ENCODE measurements at places on chromosomes 12 and 14.

- DNase-seq: no peak
These were observed 33.0 kb downstream of the ABCC9 start for GRCh38 chr12:21907948-21908837.

DNA sequence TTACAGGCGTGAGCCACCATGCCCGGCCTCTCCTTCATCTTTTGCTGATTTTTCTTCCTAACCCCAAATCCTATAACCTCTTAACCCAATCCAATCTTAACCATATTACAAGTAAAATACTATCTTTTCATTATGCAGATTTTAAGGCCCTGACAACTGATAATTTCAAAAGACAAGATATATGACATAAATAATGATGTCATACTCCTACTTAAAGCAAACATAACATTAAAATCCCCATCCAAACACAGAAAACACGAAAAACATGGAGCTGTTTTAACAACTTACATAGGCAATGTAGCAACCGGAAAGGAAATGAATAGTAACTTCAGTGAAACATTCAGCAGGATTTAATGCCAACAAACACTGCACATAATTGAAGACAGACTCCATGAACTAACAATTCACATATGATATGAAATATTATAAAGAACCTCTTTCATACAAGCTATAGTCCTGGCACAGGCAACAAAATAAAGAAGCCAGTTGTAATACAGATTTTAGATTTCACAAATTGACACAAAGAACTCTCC lies 21.5 kb downstream of the USP44 start:
- DNase-seq: no peak

GRCh38 chr12:1843641-1844005 lies 23.3 kb downstream of the LRTM2 start:
- DNase-seq: no peak

DNA sequence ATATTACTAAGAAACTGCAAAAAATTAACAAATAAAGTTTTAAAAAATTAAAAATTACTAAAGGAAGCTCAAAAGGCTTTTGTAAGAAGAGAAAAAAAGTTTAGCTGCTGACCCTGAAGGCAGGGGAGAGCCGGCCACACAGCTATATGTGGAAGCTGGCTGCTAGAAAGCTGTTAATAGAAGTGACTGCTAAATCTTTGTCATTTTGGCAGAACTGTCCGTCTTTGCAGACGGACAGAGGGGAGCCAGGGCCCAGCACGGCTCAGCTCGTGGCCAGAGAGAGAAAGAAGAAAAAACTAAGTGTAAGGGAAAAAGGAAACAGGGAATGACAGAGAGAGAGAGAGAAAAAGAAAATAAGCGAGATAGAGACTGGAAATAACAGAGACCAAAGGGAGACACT lies 27.9 kb downstream of the PRMT8 start:
- no peak for DNase-seq

GRCh38 chr14:100608064-100608463 lies 20.8 kb upstream of the BEGAIN start:
- DNase-seq: no peak

GRCh38 chr12:69658203-69658602 lies 40.9 kb downstream of the BEST3 start:
- no peak for DNase-seq

- no peak for DNase-seq
These were observed 8.2 kb upstream of the FOXG1 start for GRCh38 chr14:28758253-28758884.

GRCh38 chr12:130746546-130746945 lies 30.4 kb upstream of the RIMBP2 start:
- no peak for DNase-seq

- no peak for DNase-seq
These were observed 17.4 kb downstream of the BICDL1 start for GRCh38 chr12:120006258-120006975.

GRCh38 chr14:58283730-58284129 lies 14.6 kb upstream of the ARID4A start:
- DNase-seq: no peak

DNA sequence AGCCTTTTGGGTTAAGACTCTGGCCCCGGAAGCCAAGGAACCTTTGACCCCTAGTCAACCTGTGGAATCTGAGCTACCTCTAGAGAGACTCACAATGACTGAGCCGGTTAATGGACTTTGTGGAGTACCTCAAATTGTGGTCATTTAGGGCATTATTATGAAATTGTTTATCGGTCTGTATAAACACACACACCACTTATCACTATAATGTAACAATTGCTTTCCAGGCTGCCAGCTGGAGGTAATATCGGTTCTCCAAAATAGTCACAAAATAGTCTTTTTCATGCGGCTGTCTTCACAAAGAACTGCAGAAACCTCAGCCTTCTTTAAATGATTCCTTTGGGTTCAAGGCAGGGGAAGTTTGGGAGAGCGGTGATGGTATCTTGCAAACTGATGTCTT lies 144.2 kb downstream of the DACT1 start:
- DNase-seq: no peak

GRCh38 chr14:44866770-44867169 lies 95.0 kb downstream of the KLHL28 start:
- no peak for DNase-seq

GRCh38 chr14:103100281-103101121 lies 6.0 kb downstream of the EXOC3L4 start:
- no peak for DNase-seq

- no peak for DNase-seq
These were observed 60.3 kb downstream of the SAMD4A start for GRCh38 chr14:54627219-54627539.

DNA sequence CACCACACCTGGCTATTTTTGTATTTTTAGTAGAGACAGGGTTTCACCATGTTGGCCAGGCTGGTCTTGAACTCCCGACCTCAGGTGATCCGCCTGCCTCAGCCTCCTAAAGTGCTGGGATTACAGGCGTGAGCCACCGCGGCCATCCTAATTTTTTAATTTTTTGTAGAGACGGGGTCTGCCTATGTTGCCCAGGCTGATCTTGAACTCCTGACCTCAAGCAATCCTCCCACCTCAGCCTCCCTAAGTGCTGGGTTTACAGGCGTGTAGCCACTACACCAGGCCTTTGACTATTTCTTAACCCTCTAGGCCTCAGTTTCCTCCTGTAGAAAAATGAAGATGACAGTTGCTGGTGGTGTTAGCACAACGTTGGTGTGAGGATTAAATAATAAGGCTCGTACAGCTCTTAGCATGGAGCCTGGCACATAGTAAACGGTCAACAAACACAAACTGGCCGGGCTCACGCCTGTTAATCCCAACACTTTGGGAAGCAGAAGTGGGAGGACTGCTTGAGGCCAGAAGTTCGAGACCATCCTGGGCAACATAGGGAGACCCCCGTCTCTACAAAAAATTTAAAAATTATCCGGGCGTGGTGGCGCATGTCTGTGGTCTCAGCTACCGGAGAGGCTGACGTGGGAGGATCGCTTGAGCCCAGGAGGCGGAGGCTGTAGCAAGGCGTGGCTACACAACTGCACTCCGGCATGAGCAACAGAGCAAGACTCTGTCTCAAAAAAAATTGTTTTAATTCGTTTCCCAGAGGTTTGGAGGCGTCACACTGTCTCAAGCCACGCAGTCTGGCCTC lies 979 bp downstream of the DDX54 start:
- no peak for DNase-seq

- DNase-seq: no peak
These were observed 208.7 kb downstream of the RBM19 start for GRCh38 chr12:113757221-113758002.

DNA sequence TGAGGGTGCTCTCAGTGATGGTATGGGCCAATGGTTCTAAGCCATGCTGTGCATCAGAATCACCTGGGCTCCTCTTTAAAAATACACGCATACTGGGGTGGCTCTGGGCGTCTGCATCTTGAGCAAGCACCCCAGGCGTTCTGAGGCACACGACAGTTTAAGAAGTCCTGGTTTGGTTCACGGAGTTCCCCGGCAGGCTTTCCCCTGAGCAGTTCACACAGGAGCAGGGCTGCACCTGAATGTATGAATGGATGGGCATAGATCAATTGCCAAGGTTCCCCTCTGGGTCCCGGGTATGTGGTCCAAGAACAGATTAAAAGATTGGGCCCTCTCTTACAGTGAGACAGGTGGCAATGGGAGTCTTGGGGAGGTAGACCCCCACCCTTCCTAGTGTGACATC lies 395.3 kb downstream of the DPF3 start:
- no peak for DNase-seq

- no peak for DNase-seq
These were observed 7.1 kb upstream of the CRADD start for GRCh38 chr12:93670104-93670503.

DNA sequence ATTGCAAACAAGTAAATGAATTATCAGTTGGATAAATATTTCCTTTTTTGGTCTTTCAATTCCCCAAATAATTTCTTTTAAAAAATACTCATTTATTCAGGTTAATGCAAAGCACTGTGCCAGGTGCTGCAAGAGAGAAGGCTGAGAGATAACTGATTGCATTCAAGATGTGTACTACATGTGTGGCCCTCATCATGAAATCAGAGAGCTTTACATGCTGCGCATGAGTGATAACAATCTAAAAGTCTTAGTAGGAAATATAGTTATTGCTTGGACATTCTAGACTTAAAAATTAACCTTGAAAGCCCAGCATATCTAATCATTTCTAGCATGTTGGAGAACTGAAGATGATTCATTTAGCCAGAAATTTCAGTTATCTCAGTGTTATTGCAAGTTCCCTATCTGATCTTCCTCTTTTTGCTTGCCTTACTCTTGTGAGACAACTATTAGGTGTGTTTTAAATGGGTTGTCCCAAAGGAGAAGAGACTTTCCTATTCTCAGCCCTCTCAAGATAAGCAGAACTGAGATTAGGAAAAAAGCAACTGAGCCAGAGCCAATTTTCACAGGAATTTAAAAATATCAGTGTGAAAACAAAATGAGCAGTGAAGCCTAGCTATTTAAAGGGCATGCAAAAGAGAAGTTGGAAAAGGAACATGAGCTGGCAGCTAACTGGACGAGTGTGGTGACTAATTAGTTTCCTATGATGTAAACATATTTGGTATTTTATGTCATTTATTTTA lies 60.9 kb downstream of the PLEKHA5 start:
- no peak for DNase-seq
